Fibroblast of skin of back (primary cell): ENCODE measurements at places on chromosomes 3 and 15.

GRCh38 chr3:62201438-62202035, 171.8 kb downstream of the FEZF2 start:
- peak; percentile 41 for DNase-seq

DNA sequence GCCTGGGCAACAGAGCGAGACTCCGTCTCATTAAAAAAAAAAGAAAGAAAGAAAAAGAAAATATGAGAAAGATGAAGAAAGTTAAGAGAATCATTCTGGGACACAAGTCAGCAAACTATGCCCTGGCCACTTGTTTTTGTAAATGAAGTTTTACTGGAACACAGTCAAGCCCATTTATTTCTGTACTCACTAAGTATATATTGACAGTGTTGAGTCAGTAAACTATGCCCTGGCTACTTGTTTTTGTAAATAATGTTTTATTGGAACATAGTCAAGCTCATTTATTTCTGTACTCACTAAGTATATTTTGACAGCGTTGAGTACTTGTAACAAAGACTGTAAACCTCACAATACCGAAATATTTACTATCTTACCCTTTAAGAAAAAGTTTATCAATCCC, 42.2 kb upstream of the SIN3A start:
- no peak for DNase-seq

- DNase-seq: no peak
Observed at GRCh38 chr3:25027650-25028049, 400.4 kb upstream of the RARB start.

- no peak for DNase-seq
Observed at GRCh38 chr15:52681441-52681840, 2.3 kb upstream of the ATOSA start.

DNA sequence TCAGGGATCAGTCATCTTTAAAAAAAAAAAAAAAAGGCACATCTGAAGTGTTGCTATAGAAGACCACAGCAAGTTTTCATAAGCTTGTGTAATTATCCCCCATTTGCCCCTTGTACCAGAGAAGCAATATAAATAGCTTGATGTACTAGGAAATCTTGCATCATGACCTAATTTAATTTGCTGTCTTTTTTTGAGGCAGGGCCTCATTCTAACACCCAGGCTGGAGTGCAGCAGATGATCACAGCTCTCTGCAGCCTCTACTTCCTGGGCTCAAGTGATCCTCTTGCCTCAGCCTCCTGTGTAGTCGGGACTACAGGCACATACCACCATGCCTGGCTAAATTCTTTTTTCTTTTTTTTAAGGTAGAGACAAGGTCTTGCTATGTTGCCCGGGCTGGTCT, 88.7 kb downstream of the ARIH1 start:
- DNase-seq: no peak

GRCh38 chr3:127228866-127229265, 35.9 kb downstream of the PRR23E start:
- DNase-seq: no peak

GRCh38 chr3:109363634-109364033, 26.3 kb upstream of the DPPA4 start:
- DNase-seq: no peak

- peak; percentile 98 for DNase-seq
Observed at GRCh38 chr3:172658344-172659245, 52.3 kb downstream of the NCEH1 start.

GRCh38 chr15:80478075-80478474, 73.9 kb downstream of the ARNT2 start:
- peak; percentile 37 for DNase-seq

- DNase-seq: peak; percentile 74
Observed at GRCh38 chr3:27423463-27423862, 54.3 kb upstream of the NEK10 start.

GRCh38 chr3:123347691-123348264, 101.1 kb downstream of the ADCY5 start:
- no peak for DNase-seq

GRCh38 chr3:188362405-188362831, 208.5 kb downstream of the LPP start:
- peak; percentile 76 for DNase-seq

- DNase-seq: no peak
Observed at GRCh38 chr3:154229217-154229590, 95.1 kb downstream of the DHX36 start.

- no peak for DNase-seq
Observed at GRCh38 chr15:69056365-69056764, 41.9 kb downstream of the NOX5 start.

GRCh38 chr3:122508135-122508914, 6.4 kb downstream of the KPNA1 start:
- DNase-seq: no peak

GRCh38 chr15:100032358-100033085, 299.3 kb upstream of the LYSMD4 start:
- peak; percentile 15 for DNase-seq
